Tibial nerve (tissue), 4 donors: ENCODE measurements at places on chromosomes 7 and 10. TPM values are rescaled to one million over a fixed set of nuclear protein-coding genes. Genes with fewer than 3 reads are reported as not detected.

GRCh38 chr7:146146831-146147486, 30.4 kb downstream of the CNTNAP2 start:
- H3K4me3 ChIP-seq = no peak overlapping the region
- no peaks in the 10 kb centered on the region for H3K27me3 ChIP-seq
- no peak for DNase-seq

DNA sequence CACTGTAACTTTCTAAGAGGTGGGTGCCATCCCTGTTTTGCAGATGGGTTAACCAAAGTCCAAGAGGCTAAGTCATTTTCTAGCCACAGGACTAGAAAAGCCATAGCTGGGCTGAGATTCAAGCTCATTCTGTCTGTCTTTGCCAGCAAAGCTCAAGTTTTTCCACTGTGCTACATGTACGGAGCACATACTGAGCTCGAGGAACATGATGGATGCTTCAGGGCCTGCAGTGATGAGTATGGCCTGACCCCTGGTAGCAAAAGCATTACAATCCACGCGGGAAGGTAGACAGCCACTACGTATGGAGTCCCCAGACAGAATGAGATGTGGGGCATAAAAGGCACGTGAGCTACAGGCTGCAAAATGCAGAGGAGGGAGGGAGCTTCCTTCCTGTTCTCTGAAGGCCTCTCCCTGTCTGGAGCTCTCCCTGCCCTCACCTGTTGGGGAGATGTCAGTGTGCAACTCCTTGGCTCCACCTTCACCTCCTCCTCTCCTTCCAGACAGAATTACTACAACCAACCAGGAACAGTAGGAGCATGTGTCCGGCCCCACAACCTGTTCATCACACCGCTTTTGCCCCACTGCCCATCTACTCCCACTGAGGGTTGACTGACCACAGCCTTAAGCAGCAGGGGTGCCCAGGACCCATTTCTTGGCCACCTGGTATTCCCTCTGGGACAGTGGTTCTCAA, 16.4 kb downstream of the ITPRIP start:
- DNase-seq = peak; percentile 10
- no peaks in the 10 kb centered on the region for H3K4me1 ChIP-seq
- no peaks in the 10 kb centered on the region for H3K36me3 ChIP-seq
- H3K27me3 ChIP-seq = no peaks in the 10 kb centered on the region
- no peak overlapping the region for H3K27ac ChIP-seq
- H3K4me3 ChIP-seq = no peak overlapping the region

DNA sequence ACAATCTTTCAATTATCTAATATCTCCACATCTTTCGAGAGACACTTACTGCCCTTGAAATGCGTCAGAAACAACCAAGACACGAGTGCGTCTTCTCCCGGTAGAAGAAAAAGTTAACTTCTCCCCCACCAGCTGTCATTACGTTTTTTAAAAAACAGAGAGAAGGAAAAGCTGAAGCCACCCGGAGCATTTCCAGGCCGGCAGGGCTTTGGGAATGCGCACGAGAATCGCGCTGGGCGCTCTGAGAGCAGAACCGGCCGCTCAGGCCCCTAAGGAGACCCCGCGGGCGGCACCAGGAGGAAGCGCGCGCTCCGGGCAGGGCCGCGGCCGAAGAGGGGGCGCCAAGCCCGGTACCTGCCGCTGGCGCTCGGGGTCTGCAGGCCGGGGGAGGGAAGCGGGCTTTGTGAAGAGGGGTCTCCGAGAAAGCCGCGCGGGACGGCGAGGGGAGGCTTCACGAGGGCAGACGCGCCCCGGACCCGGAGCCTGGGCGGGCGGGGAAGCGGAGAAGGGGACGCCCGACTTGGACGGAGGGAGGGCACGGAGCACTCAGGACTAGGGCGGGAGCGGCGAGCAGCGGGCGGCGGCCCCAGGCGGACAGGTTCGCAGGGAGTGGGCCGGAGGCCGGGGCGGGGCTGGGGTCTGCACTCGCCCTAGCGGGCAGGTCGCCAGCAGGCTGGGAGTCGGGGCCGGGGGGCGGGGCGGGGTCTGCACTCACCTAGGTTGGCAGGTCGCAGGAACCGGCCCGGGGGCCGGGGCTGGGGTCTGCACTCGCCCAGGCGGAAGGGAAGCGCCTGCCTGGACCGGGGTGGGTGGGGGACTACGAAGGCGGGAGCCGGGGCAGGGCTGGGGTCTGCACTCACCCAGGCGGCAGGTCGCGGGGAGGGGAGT, 932 bp downstream of the ESYT2 start:
- DNase-seq = no peak
- H3K27me3 ChIP-seq = no peaks in the 10 kb centered on the region
- peak overlapping the region; percentile 84 for H3K4me3 ChIP-seq

GRCh38 chr10:74177140-74177677, 26.2 kb downstream of the ADK start:
- no peaks in the 10 kb centered on the region for H3K27me3 ChIP-seq
- DNase-seq = peak; percentile 16
- H3K4me3 ChIP-seq = peak overlapping the region; percentile 79
- no peaks in the 10 kb centered on the region for H3K36me3 ChIP-seq
- H3K4me1 ChIP-seq = no peaks in the 10 kb centered on the region
- H3K27ac ChIP-seq = peak overlapping the region; percentile 91

DNA sequence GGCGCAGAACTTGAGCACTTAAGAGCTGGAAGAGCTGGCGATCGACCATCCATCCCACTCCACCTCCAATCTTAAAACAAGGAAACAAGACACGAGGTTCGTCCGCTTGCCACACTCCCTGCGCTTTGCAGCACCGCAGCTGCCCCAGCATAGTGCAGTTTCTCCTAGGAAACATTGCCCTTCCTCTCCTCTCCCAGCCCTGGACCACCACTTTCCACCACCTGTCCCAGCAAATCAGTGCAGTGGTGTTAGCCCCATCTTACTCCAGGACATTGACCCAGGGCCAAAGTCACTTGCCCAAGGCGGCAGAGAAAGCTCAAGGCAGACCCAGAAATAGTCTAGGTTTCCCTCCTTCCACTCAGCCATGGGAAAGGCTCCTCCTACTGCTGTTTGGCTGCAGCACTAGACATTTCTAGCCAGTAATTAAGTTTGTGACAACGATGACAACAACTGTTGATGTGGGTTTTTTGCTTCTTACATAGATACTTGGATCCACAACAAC, 1.5 kb upstream of the PARD3 start:
- peak overlapping the region; percentile 52 for H3K27ac ChIP-seq
- no peak overlapping the region for H3K4me3 ChIP-seq
- no peaks in the 10 kb centered on the region for H3K27me3 ChIP-seq
- H3K4me1 ChIP-seq = peaks cover 27% of the 10 kb centered on the region

DNA sequence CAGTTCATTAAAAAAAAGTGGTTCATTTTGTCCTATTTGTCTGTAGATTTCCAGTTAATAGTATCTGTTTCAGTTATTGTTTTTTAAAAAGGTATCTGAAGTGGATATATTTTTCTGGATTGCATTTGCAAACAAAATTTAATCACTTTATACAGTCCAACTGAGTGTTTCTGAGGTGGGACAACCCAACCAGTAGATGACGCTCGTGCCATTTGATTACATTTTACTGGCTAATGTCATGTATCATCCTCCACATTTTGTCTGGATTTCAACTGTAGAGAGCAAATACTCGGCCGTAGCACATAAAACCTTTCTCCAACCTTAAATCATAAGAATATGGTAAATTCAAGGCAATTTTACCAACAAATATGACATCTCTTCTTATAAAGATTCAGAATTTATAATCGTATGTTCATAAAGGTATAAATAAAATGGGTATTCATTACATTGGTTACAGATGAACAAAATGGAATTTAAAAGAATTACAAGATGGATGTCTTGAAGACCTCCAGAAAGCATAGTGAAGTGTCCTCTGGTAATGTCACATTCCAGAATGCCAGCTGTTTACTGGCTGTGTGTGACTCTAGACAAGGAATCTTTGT, 789.0 kb downstream of the PHTF2 start:
- H3K4me1 ChIP-seq = no peaks in the 10 kb centered on the region
- H3K36me3 ChIP-seq = no peaks in the 10 kb centered on the region
- DNase-seq = no peak

DNA sequence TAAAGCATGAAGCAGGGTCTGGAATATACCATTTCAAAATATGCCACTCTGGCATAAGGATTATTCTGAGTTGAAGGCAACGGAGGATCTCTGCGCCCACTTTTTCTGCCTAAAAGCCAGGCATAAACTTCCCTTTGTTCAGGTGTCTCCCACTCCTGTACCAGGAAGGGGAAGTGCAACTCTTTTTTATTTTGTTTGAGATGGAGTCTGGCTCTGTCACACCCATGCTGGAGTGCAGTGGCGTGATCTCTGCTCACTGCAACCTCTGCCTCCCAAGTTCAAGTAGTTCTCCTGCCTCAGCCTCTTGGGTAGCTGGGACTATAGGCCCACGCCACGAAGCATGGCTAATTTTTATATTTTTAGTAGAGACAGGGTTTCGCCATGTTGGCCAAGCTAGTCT, 18.2 kb downstream of the SVIL start:
- H3K27me3 ChIP-seq = no peaks in the 10 kb centered on the region
- no peaks in the 10 kb centered on the region for H3K36me3 ChIP-seq
- H3K27ac ChIP-seq = no peak overlapping the region
- H3K4me3 ChIP-seq = no peak overlapping the region
- H3K4me1 ChIP-seq = peaks cover 13% of the 10 kb centered on the region
- DNase-seq = no peak

GRCh38 chr7:131548371-131548770, 8.1 kb downstream of the PODXL start:
- DNase-seq = no peak
- H3K27ac ChIP-seq = no peak overlapping the region
- no peaks in the 10 kb centered on the region for H3K4me1 ChIP-seq
- H3K36me3 ChIP-seq = no peaks in the 10 kb centered on the region

DNA sequence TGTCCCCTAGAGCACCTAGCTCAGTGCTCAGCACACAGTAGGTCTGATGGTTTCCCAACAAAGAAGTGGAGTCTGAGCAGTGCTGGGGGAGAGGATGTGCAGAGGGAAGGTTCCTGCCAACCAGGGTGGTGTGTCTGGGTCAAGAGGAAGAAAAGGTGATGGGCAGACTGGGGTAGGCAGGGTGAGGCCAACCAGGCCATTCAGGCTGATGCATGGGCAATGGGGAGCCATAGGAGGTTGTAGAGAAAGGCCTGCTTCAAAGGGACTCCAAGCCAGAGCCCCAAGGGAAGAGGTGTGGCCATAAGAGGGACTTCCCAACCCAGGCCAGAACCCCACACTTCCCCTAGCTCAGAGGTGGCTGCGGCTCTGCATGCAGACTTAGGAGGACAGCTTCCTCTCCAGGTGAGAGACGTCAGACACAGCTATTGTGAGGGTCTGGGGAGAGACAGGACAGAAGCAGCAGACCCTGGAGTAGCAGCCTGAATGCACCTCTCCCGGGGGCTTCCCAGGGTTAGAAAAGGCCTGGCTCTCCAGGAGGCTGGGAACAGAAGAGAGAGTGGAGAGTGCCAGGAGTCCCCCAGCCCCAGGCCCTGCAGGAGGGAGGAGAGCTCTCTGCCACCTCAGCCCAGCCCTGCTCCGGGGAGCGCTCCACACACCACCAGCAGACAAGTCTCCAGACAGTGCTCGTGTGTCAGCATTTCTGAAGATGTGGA, 87.4 kb upstream of the ZMIZ1 start:
- no peak overlapping the region for H3K4me3 ChIP-seq
- peaks cover 3% of the 10 kb centered on the region for H3K4me1 ChIP-seq
- no peak for DNase-seq
- no peak overlapping the region for H3K27ac ChIP-seq
- H3K27me3 ChIP-seq = no peaks in the 10 kb centered on the region

DNA sequence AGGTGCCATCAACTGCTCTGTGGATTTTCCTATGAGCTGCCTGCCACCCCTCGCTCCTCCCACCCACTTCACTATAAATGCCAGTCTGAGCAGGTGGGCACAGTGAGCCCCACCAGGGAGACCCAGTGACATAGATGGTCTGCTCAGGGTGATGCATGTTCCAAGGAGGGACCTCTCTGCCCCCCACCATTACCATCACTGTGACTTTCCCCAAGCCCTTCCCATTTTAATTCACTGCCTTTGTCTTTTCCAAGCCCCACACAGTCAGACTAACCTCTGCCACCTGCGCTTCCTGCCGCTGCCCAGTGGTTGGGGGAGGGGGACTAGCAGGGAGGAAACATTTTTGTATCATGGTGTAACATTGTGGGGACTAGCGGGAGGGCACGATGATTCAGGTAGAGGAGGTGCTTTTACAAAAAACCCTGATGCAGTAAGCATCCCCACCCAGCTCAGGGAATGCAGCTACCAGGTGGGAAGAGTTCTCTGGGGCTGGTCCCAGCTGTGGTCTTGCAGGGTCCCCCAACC, 24.6 kb downstream of the PRSS2 start:
- H3K36me3 ChIP-seq = no peaks in the 10 kb centered on the region
- H3K27me3 ChIP-seq = no peaks in the 10 kb centered on the region
- no peak for DNase-seq

DNA sequence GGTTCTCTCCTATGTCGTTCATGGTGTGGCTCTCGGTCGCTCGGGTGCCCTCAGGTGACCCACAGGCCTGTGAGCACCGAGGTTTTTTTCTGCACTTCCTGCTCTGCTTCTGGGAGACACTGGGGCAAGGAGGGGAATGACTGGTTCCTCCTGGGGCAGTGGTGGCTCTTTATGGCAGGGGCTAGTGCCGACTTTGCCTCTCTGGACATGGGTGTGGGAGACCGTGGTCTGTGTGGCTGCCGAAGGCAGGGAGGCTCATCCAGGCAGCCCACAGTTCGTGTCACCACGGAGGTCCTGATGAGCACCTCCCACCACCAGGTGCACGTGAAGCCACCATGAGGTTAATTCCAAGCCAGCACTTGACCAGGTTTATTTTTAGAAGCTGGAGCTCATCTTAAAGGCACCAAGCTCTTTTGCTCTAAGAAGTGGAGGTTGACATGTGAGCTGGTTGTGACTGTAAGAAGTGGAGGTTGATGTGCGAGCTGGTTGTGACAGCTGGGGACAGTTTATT, 24.7 kb upstream of the DPYSL4 start:
- H3K36me3 ChIP-seq = no peaks in the 10 kb centered on the region
- peaks cover 15% of the 10 kb centered on the region for H3K4me1 ChIP-seq
- H3K27ac ChIP-seq = no peak overlapping the region
- H3K27me3 ChIP-seq = no peaks in the 10 kb centered on the region
- no peak for DNase-seq
- no peak overlapping the region for H3K4me3 ChIP-seq

- H3K36me3 ChIP-seq = peaks cover 11% of the 10 kb centered on the region
- no peaks in the 10 kb centered on the region for H3K4me1 ChIP-seq
- no peaks in the 10 kb centered on the region for H3K27me3 ChIP-seq
- H3K27ac ChIP-seq = no peak overlapping the region
These were observed 17.0 kb upstream of the IFRD1 start for GRCh38 chr7:112433289-112433688.

GRCh38 chr7:100476903-100477870, 1.8 kb downstream of the TSC22D4 start:
- DNase-seq = no peak
- H3K27ac ChIP-seq = peak overlapping the region; percentile 88
- H3K4me3 ChIP-seq = peak overlapping the region; percentile 99

DNA sequence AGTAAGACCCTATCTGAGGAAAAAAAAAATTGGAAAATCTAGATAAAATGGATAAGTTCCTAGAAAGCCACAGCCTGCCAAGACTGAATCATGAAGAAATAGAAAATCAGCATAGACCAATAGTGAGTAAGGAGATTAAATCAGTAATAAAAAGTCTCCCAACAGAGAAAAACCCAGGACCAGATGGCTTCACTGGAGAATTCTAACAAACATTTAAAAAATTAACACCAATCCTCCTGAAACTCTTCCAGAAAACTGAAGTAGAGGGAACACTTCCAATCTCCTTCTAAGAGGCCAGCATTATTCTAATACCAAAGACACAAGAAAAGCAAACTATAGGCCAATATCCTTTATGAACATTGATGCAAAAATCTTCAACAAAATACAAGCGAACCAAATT, 8.8 kb upstream of the LIMK1 start:
- no peak for DNase-seq
- no peak overlapping the region for H3K27ac ChIP-seq
- no peaks in the 10 kb centered on the region for H3K4me1 ChIP-seq
- H3K36me3 ChIP-seq = no peaks in the 10 kb centered on the region
- no peaks in the 10 kb centered on the region for H3K27me3 ChIP-seq

Gene MKX
- 0.63 TPM for total RNA-seq

Gene CH25H
- total RNA-seq = 1.2 TPM

Gene CASP7
- total RNA-seq = 18.4 TPM

Gene BHLHA15
- not detected for total RNA-seq
